GOT3 (cell line): ENCODE measurements at places on chromosomes 11 and 22.

- DNase-seq = no peak
Measured at GRCh38 chr11:113683481-113684046, 22.5 kb downstream of the TMPRSS5 start.

DNA sequence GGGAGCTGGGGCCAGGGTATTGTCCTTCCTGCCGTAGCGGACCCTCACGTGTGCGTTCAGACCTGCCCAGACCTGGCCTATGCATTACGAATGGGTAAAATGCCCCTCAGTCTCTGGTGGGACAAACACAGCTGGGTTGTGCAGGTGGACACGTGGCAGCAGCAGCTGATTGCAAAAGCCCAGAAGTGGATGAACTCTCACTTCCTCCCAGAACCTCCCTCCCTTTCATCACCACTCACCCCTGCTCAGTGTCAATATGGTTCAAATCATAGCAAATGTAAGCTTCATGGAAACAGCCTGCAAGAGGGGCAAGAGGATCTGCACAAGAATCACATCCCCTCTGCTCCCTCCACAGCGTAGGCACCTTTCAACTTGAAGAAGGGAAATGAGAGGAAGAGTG lies 352.1 kb downstream of the OPCML start:
- DNase-seq = no peak

- DNase-seq = no peak
Measured at GRCh38 chr22:37287550-37287951, 5.2 kb downstream of the CYTH4 start.

DNA sequence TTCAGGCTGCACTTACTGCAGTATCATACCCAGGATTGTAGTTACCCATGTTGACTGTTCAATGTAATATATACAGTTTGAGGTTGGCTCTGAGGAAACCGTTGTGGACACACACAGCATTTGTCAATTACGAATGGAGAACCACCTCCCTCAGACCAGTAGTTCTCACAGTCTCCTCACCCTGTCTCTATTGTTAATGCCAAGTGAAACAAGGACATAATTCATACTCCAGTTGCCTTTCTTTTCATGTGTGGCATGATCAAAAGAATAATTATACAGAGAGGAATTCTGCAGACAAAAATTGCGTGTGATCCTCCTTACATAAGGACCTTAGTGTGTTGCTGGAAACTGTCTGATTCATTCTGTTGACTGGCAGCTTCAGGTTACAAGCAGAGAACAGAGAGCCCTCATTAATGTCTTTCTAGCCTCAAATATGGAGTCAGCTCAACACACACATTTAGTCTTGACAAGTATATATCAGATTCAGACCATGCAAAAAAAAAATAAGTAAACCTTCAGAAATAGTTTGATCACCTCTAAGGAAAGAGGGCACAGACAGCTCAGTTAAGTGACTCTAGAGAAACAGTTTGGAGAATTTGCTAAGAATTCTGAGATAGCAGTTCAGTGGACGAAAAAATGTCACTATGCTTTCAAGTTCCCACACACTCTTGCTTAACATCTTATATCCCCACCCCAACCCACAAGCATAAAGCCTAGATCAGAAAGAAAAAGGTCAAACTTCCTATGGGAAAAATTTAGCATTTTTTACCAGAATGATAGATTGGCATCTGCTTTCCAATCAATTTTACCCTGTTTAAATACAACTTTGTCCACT lies 96.1 kb downstream of the MAML2 start:
- no peak for DNase-seq

DNA sequence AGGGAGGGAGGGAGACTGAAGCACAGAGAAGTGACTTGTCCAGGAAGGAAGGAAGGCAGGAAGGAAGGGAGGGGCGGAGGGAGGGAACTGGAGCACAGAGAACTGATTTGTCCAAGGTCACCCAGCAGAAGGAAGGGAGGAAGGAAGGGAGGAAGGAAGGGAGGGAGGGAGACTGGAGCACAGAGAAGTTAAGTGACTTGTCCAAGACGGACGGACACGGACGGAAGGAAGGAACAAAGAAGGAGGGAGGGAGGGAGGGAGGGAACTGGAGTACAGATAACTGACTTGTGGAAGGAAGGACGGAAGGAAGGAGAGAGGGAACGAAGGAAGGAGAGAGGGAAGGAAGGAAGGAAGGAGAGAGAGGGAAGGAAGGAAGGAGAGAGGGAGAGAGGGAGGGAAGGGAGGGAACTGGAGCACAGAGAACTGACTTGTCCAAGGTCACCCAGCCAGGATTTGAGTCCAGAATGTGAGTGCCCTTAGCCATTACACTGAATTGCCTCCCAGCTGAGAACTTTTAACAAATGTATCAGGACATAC lies 1.5 kb downstream of the SLC35F2 start:
- DNase-seq = no peak

DNA sequence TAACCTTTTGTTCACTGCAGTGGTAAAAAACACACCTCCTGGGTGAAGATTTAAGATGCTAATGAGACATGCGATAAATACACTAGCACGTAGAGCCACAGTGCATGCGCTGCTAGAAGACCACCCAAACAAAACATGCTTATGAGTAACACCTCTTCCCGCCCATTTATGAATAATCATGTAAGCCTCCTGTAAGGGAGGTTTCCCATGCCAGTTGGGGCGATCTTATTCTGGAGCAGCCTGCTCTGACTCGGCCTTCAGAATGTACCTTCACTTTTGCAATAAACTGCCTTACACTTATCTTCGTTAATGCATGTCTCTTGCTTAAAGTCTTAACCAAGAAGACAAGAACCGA lies 18.1 kb upstream of the SCARF2 start:
- DNase-seq = no peak

GRCh38 chr11:130194241-130195023 lies 34.9 kb downstream of the ST14 start:
- DNase-seq = no peak

DNA sequence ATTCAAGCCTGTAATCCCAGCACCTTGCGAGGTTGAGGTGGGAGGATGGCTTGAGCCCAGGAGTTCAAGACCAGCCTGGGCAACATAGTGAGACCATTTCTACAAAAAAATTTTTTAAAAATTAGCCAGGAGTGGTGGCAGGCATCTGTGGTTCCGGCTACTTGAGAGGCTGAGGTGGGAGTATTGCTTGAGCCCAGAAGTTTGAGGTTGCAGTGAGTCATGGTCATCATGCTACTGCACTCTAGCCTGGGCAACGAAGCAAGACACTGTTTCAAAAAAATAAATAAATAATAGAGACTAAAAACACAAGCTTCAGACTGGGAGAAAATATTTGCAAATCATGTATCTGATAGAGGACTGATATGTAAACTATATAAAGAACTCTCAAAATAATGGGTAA lies 33.2 kb downstream of the BTBD10 start:
- no peak for DNase-seq

GRCh38 chr11:74877132-74877531 lies 71.8 kb downstream of the XRRA1 start:
- no peak for DNase-seq

DNA sequence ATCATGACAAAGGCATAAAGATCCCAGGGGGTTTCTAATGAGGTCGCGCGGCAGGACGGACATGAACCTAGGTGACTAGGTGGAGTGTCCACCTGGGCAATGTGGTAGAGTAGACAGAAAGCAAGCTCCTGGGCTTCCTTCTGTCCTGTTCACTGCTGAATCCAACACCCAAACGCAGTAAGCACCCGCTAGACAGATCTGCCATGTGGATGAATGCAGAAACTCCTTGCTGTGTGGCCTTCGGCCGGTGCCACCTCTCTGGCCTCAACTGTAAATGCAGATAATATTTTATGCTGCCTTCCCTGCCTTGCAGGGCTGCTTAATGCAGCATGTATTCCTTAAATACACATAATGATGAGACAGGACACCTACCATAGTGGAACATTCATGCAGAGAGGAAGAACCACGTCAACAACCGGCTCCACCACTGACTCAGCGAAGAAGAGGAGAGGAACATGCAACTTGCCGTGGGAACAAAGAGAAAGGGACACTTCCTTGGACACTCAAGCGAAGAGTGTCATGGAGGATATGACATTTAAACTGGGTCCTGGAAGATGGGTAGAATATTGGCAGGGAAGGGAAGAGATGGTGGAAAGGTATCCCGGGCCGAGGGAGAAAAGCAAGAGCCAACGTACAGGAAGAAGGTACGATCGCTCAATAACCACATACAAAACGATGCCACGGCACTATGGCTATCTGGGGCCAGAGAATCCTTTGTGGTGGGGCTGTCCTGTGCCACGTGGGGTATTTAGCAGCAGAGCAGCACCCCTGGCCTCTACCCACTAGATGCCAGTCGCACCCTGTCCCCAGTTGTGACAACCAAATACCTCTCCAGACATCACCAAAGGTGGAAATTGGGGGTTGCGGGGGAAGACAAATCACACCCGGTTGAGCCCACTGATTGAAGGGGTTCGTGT lies 30.8 kb downstream of the MYH9 start:
- DNase-seq = no peak

DNA sequence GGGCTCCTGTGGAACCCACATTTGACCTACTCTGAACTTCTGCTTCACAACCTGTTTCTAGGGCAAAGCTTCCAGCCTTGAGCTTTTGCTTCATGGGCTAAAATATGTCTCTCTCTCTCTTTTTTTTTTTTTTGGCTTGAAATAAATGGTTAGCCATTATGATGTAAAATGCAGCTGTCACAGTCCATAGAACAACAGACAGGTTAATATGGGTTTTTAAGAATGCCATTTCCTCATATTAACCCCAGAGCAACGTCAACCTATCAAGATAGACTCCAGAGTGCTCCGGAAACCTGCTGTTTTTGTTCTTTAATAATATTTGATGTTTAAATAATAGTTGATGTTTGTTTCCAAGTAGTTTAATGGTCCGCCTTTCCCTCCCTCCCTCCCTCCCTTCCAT lies 285.6 kb downstream of the TENM4 start:
- no peak for DNase-seq

GRCh38 chr11:67999704-68000103 lies 4.2 kb downstream of the UNC93B1 start:
- DNase-seq = no peak

DNA sequence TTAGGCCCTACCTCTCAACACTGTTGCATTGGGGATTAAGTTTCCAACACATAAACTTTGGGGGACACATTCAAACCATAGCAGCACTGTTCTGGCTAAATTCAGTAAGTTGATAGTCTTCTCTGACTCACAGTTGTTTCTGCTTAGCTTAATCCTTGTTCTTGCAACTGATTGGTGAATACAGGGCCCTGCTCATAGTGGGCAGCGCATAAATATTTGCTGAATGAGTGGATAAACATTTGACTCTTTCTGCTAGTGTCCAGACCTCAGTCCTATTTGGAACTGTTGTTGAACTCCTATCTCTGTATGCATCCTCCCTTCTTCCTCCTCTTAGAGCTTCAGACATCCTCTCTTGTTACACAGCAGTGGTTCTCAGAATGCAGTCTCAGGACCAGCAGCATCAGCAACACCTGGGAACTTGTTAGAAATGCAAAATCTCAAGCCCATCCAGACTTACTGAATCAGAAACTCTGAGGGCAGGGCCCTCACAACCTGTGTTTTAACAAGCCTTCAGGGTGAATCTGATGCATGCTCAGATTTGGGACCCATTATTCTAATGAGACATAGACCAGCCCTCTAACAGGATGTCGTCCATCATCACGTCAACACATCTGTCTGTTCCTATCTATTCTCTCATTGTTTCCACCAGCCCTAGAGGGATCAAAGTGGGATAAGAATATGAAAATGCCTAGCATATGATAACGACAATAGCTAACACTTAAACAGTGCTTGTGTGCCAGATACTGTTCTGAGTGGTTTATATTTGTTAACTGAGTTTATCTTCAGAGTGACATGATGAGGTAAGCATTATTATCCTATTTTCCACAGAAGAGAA lies 22.3 kb downstream of the SPON1 start:
- no peak for DNase-seq

GRCh38 chr11:68998390-68998911 lies 14.6 kb downstream of the MRGPRF start:
- no peak for DNase-seq

- DNase-seq = no peak
Measured at GRCh38 chr22:40965936-40966725, 15.0 kb downstream of the RBX1 start.

DNA sequence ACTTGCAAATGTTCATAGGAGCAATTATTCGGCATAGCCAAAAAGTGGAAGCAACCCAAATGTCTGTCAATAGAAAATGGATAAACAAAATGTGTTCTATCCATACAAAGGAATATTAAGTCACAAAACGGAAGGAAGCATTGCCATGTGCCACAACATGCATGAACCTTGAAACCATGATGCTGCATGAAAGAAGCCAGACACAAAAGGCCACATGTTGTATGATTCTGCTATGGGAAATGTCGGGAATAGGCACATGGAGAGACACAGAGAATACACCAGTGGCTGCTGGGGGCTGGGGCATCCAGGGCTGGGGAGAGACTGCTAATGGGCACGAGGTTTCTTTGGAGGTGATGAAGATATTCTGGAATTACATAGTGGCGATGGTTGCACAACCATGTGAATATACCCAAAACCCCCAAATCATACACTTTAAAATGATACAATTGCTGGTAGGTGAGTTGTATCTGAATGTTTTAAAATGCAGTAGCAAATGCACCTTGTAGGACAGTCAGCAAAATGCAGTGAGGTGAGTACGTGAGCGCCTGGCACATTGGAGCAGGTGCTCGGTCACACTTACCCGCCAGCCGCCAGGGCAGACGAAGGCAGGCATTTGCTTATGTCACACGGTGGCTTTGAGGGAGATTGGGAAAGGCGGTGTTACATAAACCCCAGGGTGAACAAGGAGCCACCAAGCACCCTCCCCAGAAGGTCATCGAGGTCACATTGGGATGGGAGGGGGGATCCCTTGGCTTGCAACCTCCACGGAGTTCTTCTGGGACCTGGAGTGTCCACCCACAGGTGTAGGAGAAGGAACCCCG lies 6.3 kb upstream of the OSM start:
- no peak for DNase-seq

DNA sequence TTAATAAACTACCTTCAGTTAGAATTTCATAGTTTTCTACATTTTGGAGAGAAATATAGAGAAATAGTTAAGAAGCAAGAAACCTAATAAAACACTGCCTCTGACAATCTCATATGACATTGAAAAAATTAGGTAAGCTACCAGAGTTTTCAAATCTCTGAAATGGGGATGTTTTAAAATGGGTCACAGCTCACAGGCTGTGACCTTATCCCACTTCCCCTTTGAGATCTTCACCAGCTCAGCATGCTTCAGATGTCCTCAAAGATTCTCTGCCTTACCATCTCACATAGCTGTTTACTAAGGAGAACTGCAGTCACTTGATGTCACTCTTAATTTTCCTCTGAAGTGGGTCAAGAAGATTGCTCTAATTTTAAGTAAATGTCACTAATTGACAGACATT lies 717.8 kb downstream of the JRKL start:
- no peak for DNase-seq

- no peak for DNase-seq
Measured at GRCh38 chr11:8760896-8761295, 78.3 kb downstream of the RPL27A start.

- DNase-seq = no peak
Measured at GRCh38 chr11:30165652-30166051, 65.2 kb upstream of the FSHB start.

GRCh38 chr11:65026810-65027209 lies 429 bp upstream of the SNX15 start:
- no peak for DNase-seq

GRCh38 chr11:2653198-2653551 lies 46.6 kb downstream of the KCNQ1OT1 start:
- DNase-seq = no peak

GRCh38 chr11:10414659-10415058 lies 40.4 kb upstream of the AMPD3 start:
- no peak for DNase-seq

GRCh38 chr22:25172153-25172552 lies 27.5 kb upstream of the CRYBB3 start:
- DNase-seq = no peak

GRCh38 chr11:71420455-71421241 lies 27.5 kb downstream of the DHCR7 start:
- DNase-seq = no peak

- no peak for DNase-seq
Measured at GRCh38 chr22:36873614-36874308, 13.0 kb downstream of the NCF4 start.
